ENCODE measurements at places on chromosomes 5 and 9. TPM values are rescaled to one million over a fixed set of nuclear protein-coding genes. Genes with fewer than 3 reads are reported as not detected.

- DNase-seq, result peak; percentile 72
These were observed 4.4 kb downstream of the NSMF start for GRCh38 chr9:137454597-137455358.

DNA sequence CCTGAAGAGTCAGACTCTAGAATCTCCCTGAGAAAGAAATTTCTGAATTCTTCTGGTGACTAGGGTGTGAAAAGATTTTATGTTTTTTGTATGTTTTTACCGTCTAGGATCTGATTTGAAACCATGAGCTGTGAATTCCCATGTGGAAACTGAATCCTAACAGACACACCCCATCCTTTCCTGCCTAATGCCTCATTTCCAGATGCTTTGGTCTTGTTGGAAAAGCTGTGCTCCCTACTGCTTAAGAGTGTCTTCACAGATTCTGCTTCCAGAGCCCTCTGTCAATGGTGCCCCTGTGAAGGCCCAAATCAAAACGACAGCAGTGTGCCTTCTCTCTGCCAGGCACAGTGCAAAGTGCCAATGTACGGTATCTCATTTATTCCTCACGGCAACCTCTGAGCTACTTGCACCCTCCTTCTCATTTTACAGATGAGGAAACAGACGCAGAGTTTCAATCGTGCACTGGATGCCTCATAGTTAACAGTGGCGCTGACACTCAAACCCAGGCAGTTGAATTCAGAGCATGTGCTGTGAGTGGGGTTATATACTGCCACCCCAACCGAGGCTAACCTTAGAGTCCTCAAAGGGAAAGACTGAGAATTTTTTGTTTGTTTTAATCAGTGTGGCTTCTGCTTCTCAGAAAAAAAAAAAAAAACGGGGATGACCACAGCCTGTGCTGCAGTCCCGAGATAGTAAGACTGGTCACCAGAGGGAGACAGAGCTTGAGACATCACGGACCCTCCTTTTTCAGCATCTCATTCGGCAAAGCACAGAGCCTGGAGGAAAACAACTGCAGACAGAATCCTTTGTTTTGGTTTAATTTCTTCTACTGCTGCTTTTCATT is 188.4 kb downstream of the SNCAIP start:
- no peak for DNase-seq

DNA sequence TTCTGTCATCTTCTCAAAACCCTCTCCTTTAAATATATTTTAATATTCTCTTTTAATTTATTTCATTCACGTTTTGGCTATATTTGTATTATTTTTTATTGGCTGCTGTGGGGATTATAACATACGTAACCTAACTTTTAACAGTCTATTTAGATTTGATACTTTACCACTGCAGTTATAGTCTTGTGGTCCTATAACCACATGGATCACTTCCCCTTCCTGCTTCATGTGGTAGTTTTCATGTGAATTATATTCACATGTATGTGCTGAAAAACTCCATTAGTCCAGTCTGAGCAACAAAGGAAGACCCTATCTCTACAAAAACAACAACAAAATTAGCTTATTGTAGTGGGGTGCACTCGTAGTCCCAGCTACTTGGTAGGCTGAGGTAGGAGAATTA is 34.3 kb downstream of the CENPP start:
- DNase-seq, result no peak

GRCh38 chr5:55303238-55303690 is 4.2 kb downstream of the DHX29 start:
- no peak for DNase-seq

DNA sequence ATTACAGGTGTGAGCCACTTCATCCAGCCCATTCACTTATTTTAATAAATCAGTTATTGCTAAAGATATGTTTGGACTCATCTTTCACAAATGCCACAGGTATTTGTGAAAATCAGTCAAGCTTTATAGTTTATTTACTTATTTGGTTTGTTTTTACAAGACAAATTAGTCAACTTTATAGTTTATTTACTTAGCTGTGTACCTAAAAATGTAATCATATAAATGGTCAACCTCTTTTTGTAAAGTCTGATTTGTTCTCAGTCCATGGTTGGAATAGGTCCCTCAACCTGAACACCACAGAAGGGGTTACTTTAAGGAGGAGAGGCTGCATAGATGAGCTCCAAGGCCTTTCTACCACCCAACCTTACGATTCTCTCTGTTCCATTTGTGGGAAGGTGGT is 80.2 kb downstream of the GNAQ start:
- DNase-seq, result no peak

- DNase-seq, result no peak
These were observed 450.0 kb downstream of the TLE1 start for GRCh38 chr9:81239388-81239787.

DNA sequence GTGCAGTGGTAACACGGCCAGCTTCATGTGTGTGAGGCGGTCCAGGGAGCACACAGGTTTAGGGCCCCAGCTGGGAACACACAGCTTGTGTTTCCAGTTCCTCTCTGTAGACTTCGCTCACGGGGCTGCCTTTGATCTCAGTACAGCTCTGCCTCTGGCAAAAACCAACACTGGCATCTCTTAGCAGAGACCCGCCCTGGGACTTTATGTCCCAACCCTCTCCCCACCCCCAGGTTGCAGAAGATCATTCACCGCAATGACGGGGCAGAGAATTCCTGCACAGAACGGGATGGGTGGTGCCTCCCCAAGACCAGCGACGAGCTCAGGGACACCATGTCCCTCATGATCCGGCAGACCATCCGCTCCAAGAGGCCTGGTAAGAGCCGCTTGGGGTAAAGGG is 5.2 kb upstream of the CEL start:
- no peak for DNase-seq

DNA sequence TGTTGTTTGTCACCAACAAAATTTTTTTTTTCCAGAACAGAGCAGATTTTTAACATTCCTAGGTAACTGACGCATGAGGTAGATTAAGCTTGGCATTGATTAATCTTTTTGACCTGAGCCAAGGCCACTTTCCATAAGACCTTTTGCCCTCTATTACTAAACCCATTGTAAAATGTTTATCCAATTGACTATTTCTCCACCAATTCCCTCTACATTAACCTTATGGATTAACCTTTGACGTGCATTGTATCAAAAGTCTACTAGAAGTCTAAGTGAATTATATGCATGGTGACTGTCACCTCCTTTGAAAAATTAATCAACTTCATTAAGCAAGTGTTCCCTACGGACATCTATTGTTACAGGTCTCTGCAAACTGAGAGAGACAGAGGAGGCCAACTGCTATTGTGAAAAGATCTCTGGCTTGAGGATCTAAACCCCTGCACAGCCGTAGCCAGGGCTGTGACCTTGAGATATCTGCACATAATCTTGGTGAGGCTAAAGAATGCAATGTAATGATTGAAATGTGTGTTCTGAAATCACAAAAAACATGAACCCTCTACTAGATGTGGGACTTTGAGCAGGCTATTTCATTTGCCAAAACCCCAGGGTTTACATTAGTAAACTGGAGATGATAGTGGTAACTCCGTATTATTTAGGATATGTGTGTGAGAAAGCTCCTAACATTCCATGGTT is 632.2 kb downstream of the TLR4 start:
- no peak for DNase-seq

DNA sequence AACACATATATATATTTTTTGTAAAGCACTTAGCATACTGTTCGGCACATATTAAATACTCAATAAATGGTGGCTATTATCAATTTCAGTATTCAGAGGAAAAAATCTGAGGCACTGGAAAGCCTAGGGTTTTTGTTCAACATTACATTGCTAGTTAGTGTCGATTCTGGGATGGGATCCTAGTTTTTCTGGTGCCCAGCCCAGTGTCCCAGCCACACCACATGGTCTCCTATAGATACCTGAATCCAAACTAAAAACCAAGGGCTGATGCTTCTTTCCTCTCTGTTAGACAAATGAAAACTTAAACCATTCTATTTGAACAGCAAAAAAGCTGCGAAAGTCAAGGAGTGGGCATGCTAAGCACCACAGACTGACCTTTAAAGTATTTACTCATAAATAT is 810.7 kb upstream of the DMAC1 start:
- no peak for DNase-seq

DNA sequence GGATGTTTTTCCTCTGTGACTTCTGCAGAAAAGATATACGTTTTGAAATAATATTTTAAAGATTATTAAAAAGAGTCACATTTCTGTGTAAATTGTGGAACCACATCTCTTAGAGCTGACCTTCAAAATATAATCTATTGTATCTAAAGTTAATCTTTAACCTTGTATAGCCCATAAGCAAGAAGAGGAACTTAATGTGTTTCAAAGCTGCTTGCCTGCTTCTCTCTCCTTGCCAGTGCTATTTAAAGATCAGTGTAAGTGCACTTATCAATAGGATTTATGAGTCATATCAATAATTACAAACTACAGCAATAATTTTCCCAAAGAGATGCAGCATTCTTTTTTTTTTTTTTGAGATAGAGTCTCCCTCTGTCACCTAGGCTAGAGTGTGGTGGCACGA is 29.4 kb upstream of the GDA start:
- no peak for DNase-seq

GRCh38 chr9:16058131-16058549 is 505.3 kb downstream of the CCDC171 start:
- no peak for DNase-seq

GRCh38 chr9:14251154-14252071 is 62.5 kb downstream of the NFIB start:
- peak; percentile 78 for DNase-seq

DNA sequence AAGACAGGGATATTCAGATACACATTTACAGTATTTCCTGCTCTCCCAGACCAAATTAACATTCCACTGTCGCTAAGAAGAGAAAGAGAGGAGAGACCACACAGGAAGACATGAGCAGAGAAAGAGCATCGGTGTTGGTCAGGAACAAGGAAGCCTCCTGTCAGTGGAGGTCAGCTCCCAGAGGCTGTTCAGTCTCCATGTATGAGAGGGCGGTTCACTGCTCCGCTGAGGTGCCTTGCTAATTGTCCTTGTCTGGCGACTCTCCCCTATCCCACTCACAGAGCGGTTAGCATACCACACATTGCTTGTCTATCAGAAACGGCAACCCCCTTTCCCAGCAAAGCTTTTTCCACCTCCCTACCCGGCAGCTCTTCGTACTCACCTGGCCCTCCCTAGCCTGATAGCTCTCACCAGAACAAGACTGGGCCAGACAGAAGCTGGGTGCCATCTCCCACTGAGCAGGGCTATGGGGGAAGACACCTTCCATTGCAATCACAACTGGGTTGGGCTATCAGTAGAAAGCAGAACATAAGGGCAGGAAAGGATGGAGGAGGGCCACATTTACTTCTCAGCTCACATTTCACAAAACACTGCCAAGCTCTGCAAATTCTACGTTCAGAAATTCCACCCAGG is 58.6 kb upstream of the LMNB1 start:
- DNase-seq, result no peak

DNA sequence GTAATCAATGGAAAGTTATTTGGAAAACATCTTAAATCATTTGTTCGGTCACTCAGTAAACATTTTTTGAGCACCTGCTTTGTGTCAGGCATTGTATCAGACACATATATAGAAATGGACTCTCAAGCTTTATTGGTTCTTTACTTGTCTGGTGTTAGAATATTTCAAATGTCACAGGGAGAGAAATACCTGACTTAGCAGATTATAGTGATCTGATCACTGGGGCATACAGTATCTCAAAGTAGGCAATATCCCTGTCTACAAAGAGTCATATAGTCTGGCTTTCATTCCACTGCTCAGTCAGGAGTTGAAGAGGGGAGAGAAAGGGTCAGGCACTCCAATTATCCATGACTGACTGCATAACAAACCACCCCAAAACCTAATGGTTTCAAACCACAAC is 30.2 kb downstream of the ENTREP1 start:
- DNase-seq, result no peak

- no peak for DNase-seq
These were observed 89.7 kb downstream of the PPP2R2B start for GRCh38 chr5:146788898-146789297.

DNA sequence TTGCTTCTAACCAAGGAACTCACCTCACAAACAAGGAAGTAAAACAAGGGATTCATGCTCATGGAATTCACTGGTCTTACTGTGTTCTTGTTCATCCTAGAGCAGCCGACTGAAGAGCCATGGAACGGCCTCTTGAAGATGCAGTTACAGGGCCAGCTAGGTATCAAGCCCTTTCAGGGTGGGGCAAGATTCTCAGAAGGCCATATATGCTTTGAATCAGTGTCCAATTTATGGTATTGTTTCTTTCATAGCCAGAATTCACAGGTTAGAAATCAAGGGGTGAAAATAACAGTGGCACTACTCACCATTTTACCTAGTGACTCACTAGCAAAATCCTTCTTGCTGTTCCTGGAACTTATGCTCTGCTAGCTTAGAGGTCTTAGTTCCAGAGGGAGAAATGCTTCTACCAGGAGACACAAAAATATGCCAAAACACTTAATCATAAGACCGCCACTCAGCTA is 159.5 kb upstream of the CDH10 start:
- no peak for DNase-seq

GRCh38 chr9:93096131-93096802 is at the start of gene CARD19:
TSS of gene CARD19 (plus strand) at chr9:93096217. CDS start at chr9:93096346, 129 bp downstream.
- peak; percentile 81 for DNase-seq

DNA sequence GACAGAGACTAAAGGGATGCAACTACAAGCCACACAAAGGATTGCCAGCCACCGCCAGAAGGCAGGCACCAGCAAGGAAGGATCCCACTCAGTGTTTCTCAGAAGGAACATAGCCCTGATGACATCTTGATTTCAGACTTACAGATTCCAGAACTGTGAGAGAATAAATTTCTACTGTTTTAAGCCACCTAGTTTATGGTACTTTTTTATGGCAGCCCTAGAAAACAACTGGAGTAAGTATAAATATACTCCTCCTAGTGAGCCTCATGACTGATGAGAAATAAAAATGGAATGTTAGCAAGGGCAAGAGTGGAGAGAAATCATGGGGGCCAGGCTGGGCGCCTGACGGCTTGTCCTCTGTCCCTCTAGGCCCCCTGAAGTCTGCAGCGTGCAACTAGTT is 307.3 kb downstream of the PIK3R1 start:
- DNase-seq, result no peak

GRCh38 chr9:109811876-109812275 is 31.9 kb downstream of the PALM2AKAP2 start:
- no peak for DNase-seq

The LHX3 gene
- not detected for total RNA-seq

The PCDHA3 gene
- total RNA-seq, result 0.28 TPM

The SV2C gene
- 0.36 TPM for total RNA-seq

The SIT1 gene
- 0.46 TPM for total RNA-seq

The ENC1 gene
- total RNA-seq, result 18.9 TPM

The BTNL8 gene
- 33.0 TPM for total RNA-seq

The FAM221B gene
- 0.28 TPM for total RNA-seq

The NCBP1 gene
- 29.0 TPM for total RNA-seq

The PCDHGC3 gene
- total RNA-seq, result 15.3 TPM

The PDE6A gene
- 4.7 TPM for total RNA-seq

The IL13 gene
- total RNA-seq, result not detected

The SPOCK1 gene
- total RNA-seq, result 2.3 TPM

Data from left colon (tissue), 2 donors.